ENCODE measurements at places on chromosomes 5 and 9.

- no peak for DNase-seq
These were observed 1248.2 kb upstream of the CDH9 start for GRCh38 chr5:28286566-28286965.

DNA sequence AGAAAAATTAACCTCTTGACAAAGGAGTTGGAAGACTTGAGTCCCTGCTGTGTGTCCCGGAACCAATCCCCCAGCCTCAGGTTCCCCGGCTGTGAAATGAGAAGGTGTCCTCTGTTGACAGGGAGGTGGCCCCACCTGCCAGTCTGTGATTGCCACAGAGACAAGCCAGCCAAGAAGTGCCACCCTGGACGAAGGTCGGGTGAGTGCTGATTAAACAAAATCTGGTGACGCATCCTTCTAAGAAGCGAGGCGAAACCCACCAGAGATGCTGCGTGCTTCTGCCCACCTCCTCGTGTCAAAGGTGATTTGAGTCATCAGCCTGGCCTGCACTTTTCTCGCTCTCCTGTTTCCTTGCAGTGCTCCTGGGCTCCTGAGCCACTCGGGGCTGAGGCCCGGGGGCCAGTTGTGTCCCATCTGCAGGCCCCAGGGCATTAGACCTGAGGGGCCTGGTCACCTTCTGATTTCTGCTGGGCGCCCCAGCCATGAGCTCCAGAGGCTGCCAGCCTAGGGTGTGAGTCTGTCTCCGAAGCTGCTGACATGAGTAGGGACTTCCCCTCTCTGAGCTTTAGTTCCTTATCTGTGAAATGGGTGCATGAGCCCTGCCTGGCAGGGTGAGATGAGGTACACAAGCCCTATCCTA, 28.7 kb downstream of the NEK6 start:
- DNase-seq, result no peak

GRCh38 chr5:145483212-145483611, 351.9 kb downstream of the PRELID2 start:
- no peak for DNase-seq

DNA sequence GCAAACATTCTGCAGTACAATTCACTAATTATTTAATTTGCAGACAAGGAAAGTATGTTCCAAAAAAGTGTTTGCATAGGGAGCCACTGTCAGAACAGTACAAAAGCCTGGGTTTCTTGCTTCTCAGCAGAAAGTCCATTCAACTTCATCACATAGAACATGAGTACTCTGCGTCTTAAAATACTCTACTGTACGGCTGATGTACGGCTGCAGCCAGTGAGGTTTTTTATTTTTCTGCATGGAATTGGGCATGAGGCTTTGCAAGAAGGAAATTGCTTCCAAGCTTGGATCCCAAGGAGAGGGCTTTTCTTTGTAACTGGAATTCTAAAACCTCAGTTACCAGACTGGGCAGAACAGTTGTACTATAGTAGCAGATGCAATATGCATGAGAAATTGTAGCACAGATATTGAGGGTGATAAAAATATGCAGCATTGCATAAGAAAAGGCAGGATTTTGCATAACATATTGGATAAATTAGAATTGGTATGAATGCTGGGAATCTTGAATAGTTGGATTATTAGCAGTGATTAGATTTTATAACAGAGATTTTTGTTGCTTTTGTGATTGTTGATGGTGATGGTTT, 178.1 kb upstream of the CDH9 start:
- DNase-seq, result no peak

GRCh38 chr9:123218831-123219230, 49.6 kb downstream of the STRBP start:
- DNase-seq, result no peak

GRCh38 chr5:38445374-38446028, 110.9 kb downstream of the LIFR start:
- DNase-seq, result no peak

All from femur (tissue), 1 donor.